ENCODE measurements at places on chromosomes 13 and 19.

DNA sequence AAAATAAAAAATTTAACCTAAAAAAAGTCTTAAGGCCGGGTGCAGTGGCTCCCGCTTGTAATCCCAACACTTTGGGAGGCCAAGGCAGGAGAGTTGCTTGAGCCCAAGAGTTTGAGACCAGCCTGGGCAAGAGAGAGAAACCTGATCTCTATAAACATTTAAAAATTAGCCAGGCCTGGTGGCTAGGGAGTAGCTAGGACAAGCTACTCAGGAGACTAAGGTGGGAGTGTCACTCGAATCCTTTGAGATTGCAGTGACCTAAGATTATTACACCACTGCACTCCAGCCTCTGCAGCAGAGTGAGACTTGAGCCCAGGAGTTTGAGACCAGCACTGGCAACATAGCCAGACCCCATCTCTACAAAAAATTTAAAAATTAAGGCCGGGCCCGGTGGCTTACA lies 1.1 kb downstream of the CCDC97 start:
- no peak for DNase-seq

DNA sequence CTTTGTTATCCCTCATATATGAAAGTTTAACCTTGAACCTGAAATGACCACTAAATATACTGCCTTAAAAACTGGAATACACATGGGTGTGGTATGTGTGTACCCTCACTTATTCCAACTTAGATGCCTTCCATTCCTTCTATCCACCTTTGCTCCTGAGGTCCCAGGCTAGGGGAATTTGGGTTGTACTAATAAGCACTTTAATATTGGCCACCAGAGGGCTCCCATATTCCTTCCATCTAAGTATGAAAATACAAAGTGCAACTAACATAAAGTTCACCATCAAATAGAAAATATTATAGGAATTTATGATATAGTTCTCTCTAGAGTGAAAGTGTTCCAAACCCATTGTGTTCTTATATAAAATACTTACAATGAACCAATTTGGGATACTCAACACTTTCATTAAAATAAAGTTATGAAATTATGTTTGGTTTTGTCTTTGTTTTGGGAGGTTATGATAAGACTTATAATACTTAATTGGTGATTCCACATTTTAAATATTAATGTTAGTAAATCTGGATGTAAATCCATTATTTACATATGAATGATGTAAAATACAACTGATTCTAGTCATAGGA lies 62.3 kb downstream of the ITGBL1 start:
- no peak for DNase-seq

DNA sequence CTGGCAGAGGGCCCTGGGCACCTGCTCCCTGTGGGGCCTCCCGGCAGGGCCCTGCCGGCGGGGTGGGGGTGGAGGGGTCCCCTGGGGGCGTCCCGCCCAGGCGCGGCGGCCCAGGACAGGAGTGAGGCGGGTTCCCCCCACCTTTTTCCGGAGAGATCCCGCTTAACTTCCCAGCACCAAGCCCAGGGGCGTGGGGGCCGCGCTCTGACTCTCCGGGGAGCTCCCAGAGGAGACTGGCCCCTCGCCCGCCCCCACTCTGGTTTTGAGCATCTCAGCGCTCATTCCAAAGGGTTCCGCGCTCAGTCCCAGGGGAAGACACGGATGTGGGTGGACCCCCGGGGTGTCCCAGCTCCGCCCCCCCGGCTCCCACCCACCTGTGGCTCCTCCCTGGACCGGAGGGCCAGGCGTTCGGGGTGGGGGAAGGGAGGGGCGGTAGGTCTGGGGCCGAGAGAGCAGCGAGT lies 476 bp downstream of the C2CD4C start:
- DNase-seq = no peak

DNA sequence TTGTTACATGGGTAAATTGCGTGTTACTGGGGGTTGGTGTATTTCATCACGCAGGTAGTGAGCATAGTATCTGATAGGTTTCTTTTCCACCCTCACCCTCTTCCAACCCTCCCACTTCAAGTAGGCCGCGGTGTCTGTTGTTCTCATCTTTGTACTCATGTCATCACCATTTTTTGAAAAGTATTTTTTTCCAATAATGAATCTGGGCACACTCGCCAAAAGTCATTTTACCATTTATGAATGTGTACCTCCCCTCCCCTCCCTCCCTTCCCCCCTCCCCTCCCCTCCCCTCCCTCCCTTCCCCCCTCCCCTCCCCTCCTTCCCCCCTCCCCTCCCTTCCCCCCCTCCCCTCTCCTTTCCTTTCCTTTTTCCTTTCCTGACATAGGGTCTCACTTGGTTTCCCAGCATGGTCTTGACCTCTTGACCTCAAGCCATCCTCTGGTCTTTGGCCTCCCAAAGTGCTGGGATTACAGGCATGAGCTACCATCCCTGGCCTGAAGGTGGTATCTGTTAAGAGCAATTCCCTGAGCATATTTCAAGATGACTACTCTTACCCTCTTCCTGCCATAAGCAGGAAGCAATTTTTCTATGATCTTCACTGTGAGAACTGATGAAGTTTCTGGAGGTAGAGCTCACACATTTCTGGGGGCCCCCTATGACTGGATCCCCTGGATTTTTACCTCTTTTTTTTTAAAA lies 15.7 kb downstream of the ZNF627 start:
- DNase-seq = no peak

DNA sequence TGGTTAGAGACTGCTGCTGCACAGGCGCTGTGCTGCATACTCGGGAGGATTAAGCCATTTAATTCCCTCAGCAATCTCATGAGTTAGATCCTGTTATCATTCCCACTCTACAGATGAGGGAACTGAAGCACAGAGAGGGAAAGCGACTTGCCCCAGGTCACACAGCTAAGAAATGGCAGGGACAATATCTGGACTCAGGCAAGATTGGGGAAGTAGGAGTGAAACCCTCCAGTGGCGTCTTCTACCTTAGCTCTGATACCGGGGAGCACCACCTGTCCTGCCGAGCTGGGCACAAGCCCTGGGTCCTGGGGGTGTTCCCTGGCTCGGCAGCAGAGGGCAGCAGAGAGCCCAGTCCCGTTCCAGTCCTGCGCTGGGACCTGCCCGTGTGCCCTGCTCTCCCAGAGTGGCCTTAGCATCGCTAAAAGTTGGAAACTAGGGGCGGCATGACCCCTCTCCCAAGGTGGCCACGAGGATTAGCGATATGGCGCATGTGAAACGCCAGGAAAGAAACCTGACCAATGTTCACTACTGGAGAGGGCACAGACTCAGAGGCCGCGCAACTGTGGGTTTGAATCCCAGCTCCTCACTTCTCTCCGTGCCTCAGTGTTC lies 20.5 kb downstream of the CYTH2 start:
- peak; percentile 79 for DNase-seq

All from activated T-cell treated with anti-CD3 and anti-CD28 coated beads, Interleukin-2, amount 50 U/mL, for 4 hours (primary cell).